ENCODE measurements at places on chromosomes 3 and 15.

DNA sequence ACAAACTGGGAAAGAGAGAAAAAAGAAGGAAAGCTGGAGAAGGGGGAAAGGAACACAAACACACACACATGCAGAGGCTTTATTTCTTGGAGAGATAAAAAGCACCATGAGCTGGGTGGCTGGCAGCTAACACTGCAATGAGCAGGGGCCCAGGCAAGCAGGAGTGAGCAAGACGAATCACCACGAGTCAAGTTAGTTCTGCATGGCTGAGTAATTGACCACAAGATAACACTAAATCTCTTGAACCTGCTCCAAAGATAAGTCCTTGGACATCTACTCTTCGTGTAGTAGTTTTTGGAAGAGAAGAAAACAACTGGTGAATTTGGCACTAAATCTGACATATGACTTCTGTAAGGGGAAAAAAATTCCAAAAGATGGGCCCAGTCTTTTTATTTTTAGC is 100.9 kb downstream of the MYO5A start:
- no peak for DNase-seq

GRCh38 chr3:37701734-37702433 is 159.8 kb upstream of the CTDSPL start:
- DNase-seq, result no peak

GRCh38 chr15:91849749-91850161 is 3.8 kb upstream of the SLCO3A1 start:
- peak; percentile 68 for DNase-seq

- peak; percentile 95 for DNase-seq
Measured at GRCh38 chr3:11591391-11592282, 52.1 kb downstream of the VGLL4 start.

- no peak for DNase-seq
Measured at GRCh38 chr3:151835751-151836525, 22.0 kb downstream of the AADAC start.

Data from globus pallidus (tissue), 1 donor.